Suprapubic skin (tissue), 4 donors: ENCODE measurements at places on chromosomes 11 and 22. TPM values are rescaled to one million over a fixed set of nuclear protein-coding genes. Genes with fewer than 3 reads are reported as not detected.
A peak's percentile ranks its signal among the peaks of the same experiment; 100 is the strongest.

DNA sequence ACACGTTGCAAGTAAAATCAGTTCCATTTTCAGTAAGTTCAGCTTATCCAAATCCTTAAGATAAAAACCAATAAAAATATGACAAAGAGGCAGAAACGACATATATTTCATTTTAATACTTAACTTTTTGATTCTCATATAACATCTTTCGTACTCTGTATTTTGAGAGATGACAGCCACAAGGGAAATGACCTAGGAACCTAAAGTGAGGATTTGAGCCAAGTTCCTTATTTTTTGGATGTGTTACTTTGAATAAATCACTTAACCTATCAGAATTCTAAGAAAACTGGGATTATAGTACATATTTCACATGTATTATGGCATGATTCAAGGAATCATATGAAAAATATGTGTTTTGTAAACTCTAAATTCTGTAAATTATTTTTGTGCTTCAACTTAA lies 143.6 kb upstream of the TRPC6 start:
- no peaks in the 10 kb centered on the region for H3K36me3 ChIP-seq
- no peak overlapping the region for H3K27ac ChIP-seq
- no peaks in the 10 kb centered on the region for H3K27me3 ChIP-seq
- H3K4me3 ChIP-seq = no peak overlapping the region

DNA sequence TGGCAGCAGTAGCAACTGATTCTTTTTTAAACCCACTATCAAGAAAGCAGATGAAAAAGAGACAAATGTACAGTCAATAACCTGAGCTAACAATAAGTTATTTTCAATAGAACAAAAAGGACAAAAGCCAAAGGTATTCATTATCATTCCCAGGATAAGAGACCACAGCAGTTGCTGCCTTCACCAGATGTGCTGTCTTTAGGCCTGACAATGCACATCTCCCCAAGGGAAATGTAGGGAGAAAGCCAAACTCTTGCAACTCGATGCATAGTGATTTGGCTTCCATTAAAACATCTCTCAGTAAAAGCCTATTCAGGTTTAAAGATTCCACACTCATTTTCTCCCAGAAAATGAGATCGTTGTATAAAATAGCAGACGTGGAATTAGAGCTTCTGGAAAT lies 210.7 kb downstream of the METTL15 start:
- H3K27me3 ChIP-seq = no peaks in the 10 kb centered on the region
- H3K27ac ChIP-seq = no peak overlapping the region
- no peaks in the 10 kb centered on the region for H3K4me1 ChIP-seq

DNA sequence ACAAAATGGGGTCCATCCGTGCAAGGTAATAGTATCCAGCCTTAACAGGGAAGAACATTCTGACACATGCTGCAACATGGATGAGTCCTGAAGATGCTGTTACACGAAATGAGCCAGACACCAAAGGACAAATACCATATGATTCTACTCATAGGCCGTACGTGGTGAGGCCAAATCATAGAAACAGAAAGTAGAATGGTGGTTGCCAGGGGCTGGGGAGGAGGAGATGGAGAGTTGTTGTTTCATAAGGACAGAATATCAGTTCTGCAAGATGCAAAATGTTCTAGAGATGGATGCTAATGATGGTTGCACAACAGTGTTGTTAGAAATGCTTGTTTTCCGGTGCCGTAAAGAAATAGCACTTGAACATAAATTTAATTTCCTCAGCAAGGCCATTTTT lies 2.6 kb downstream of the TBX10 start:
- peaks cover 27% of the 10 kb centered on the region for H3K27me3 ChIP-seq
- H3K4me1 ChIP-seq = peaks cover 6% of the 10 kb centered on the region
- H3K27ac ChIP-seq = no peak overlapping the region

- DNase-seq = no peak
- no peaks in the 10 kb centered on the region for H3K36me3 ChIP-seq
- H3K27ac ChIP-seq = no peak overlapping the region
Measured at GRCh38 chr11:85318573-85318972, 308.6 kb downstream of the DLG2 start.

DNA sequence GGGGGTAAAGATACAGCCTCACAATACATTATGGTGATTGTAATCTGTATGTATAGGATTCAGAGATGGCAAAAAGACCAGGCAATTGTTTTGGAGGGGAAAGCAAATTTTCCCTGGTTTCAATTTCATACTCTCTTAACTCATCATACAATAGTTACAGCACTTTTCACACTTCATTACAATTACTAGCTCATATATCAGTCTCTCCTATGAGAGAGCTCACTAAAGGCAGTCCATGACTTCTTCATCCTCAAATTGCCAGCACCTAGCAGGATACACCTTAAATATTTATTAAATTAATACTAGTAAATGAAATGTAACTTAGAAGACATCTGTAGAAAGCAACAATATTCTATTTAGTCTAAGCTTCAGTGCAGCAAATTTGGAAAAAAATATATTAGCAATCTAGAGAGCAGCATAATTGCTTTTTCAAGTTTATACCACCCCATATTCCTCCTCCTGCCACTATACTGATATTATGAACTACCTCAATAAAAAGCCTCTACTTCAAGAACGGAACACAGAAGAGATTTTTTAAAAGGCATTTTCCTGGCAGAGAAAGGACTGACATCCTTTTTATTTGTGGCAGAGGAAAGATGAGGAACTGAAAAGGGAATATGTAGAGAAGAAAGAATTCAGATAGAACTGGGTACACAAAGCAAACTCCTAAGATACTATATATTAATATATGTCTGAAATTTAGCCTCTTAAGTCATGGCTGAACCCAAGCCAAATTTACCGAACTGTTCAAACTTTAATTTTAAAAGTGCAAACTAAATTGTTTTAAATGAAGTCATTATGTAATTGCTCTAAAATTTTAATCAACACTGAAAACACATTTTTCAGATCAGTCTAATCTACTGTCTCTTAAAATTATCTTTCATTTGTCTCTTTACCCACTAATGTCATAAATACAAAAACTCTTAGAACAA lies 27.7 kb downstream of the PICALM start:
- H3K27me3 ChIP-seq = no peaks in the 10 kb centered on the region
- DNase-seq = no peak
- H3K4me1 ChIP-seq = peaks cover 50% of the 10 kb centered on the region
- H3K27ac ChIP-seq = no peak overlapping the region
- H3K4me3 ChIP-seq = peak overlapping the region; percentile 28

- no peaks in the 10 kb centered on the region for H3K27me3 ChIP-seq
- no peak overlapping the region for H3K27ac ChIP-seq
- H3K36me3 ChIP-seq = no peaks in the 10 kb centered on the region
- H3K4me1 ChIP-seq = no peaks in the 10 kb centered on the region
- no peak overlapping the region for H3K4me3 ChIP-seq
Measured at GRCh38 chr11:93775289-93775688, 8.8 kb upstream of the MED17 start.

GRCh38 chr11:959027-959426 lies 33.4 kb downstream of the AP2A2 start:
- no peaks in the 10 kb centered on the region for H3K27me3 ChIP-seq
- H3K27ac ChIP-seq = no peak overlapping the region
- H3K4me3 ChIP-seq = no peak overlapping the region
- no peak for DNase-seq
- H3K36me3 ChIP-seq = peaks cover 43% of the 10 kb centered on the region
- peaks cover 48% of the 10 kb centered on the region for H3K4me1 ChIP-seq

SLC35F2 gene
- 34.8 TPM for total RNA-seq

CDON gene
- total RNA-seq = 55.9 TPM

CAPN5 gene
- total RNA-seq = 0.87 TPM
